Activated naive CD4-positive, alpha-beta T cell treated with anti-CD3 and anti-CD28 coated beads, Interleukin-2, amount 50 U/mL, for 72 hours (primary cell): ENCODE measurements at places on chromosomes 16 and 17.

GRCh38 chr17:28118362-28118761 lies 75.9 kb downstream of the NLK start:
- DNase-seq = no peak

DNA sequence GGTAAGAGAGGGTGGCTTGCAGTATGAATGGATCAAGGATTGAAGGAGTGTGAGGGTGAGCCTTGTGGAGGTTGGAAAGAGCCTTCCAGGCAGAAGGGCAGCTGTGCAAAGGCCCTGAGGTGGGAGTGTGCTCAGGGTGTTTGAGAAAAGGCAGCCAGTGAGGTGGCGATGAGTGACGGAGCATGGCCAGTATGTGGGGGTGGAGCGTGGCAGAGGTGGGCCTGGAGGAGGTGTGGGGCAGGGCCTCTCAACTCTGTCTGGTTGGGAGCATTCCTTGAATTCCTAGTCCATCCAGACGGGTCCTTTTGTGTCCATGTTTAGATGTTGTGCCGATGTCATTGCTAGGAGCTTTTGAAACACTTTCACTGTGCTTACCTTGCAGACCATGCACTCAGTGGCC lies 51.3 kb downstream of the EPN2 start:
- no peak for DNase-seq

- DNase-seq = no peak
Measured at GRCh38 chr17:44840936-44841335, 6.7 kb upstream of the HIGD1B start.

DNA sequence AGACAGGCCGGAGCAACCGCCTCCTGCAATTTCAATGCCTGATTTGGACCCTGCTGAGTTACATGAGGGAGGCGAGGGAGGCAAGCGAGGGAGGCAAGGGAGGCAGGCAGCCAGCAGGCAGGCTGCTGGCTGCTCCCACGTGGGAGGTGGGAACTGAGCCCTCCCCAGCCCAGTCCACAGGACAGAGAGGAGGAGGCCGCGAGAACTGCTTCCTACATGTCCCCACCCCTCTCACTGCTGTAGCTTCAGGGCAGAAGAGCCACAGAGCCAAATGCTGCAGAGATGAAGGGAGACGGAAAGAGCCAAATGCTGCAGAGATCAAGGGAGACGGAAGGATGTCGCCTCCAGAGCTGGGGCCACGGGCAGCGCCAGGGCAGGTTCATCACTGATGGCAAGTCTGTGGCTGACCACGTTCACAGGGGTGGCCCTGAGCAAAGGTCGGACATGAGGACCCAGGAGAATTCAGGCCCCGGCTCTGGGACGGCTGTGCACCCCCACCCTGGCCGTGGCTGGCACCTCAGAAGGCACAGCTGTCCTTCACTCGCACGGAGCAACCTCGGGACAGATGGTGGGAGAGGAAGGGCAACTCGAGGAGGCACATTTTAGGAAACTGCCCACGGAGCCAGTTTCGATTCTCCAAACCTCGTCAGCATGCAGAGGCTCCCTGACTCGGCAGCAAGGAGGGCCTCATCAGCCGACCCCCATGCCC lies 21.5 kb downstream of the RPH3AL start:
- DNase-seq = no peak

- DNase-seq = no peak
Measured at GRCh38 chr17:81502471-81503017, 10.1 kb downstream of the ACTG1 start.

- no peak for DNase-seq
Measured at GRCh38 chr16:53743149-53743566, 39.2 kb downstream of the FTO start.

- DNase-seq = no peak
Measured at GRCh38 chr17:80212962-80213642, 7.0 kb downstream of the SGSH start.

DNA sequence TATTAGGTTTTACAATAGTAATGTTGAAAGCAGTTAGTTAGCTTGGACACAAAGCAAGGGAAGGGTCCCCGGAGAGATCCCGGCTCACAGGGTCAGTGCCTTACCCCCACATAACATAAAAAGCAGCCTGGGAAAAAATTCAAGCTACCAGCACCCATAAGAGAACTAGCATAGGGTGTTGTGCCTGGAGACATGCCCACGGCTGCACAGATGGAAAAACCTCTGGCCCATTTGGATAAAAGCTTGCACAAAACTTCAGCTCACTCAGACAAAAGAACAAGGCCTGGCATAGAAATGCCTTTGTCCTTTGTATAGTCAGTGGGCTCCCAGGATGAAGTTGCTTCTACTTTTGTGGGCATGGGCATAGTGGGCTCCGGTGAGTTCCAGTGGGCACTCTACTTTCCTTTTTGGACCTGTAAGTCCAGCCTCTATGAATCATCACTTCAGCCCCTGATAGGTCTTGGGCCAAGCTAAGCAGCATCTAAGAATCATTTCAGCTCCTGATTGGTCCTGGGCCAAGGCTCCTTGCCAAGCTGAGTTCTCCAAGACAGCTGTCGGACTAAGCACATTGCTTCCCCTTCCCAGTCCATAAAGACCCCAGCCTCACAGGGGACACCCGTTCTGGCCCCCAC lies 1.3 kb upstream of the RDM1 start:
- no peak for DNase-seq

- DNase-seq = no peak
Measured at GRCh38 chr17:61972311-61972710, 44.5 kb upstream of the INTS2 start.

DNA sequence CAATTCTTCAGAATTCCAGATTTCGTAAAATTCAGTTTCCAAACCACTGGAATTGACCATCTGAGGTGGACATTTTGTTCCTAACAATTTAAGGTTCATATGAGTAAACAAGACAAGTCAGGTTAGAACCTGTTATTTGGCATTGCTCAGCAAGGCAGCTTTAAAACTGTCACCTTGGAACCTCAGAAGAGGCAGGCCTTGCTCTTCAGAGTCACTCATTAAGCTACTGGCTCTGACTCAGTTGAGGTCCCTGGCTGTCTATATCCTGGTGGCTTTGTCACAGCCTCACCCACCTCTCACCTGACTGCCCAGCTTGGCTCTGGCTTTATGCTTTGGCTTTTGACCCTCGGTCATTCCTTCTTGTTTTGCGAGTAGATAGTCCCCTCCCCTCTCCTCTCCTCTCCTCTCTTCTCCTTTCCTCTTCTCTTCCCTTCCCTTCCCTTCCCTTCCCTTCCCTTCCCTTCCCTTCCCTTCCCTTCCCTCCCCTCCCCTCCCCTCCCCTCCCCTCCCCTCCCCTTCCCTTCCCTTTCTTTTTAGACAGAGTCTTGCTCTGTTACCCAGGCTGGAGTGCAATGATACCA lies 238.4 kb downstream of the SHISA9 start:
- no peak for DNase-seq

DNA sequence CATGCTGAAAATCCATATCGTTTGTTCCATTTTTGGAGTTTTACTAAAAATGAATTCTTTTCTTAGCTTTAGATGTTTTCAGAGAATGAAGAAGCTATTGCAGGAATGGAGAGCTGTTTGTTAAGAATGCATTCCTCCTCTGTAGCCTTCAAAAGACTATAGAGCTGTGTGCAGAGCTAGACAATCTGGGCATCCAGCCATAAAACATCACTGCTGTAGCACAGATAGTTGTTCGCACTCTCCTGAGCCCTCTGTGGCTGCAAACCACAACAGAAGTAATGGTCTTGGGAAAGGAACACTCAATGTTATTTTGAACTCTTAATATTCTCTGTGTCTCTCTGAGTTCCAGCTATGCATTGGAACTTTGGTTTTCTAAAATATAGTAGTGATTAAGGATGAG lies 4.9 kb downstream of the TNRC6C start:
- peak; percentile 13 for DNase-seq

- no peak for DNase-seq
Measured at GRCh38 chr16:72908362-72909167, 139.4 kb downstream of the ZFHX3 start.

DNA sequence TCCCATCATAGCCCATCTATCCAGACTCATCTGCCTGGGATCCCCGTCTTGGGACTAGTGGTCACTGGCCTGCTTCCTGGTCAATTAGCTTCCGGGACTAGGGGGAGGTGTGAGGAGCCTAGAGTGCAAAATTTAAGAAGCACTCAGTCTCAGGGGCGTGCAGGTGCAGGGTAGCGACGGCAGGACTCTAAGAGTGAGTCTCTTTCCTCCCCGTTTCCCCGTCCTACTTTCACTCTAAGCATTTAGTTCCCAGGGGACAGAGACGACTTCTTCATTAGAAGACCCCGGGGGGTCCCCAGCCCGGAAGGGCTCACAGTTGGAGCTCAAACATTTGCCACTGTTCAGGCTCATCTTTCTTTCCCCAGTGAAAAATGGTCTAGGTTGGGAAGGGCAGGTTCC lies 677 bp upstream of the ZNHIT3 start:
- DNase-seq = no peak

DNA sequence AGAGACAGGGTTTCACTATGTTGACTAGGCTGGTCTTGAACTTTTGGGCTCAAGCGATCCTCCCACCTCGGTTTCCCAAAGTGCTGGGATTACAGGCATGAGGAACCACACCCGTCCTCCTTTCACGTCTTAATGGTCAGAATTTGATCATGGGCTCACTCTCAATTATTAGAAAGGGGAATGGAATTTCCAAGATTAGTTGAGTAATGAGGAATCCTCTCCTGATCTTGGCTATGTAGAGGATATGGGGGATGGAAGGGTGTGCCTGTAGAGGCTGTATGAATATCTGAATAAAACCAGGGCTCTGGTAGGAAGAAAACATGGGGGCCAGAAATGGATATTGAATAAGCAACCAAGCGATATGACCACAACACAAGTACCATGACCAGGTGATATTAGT lies 25.9 kb upstream of the SMURF2 start:
- DNase-seq = no peak

DNA sequence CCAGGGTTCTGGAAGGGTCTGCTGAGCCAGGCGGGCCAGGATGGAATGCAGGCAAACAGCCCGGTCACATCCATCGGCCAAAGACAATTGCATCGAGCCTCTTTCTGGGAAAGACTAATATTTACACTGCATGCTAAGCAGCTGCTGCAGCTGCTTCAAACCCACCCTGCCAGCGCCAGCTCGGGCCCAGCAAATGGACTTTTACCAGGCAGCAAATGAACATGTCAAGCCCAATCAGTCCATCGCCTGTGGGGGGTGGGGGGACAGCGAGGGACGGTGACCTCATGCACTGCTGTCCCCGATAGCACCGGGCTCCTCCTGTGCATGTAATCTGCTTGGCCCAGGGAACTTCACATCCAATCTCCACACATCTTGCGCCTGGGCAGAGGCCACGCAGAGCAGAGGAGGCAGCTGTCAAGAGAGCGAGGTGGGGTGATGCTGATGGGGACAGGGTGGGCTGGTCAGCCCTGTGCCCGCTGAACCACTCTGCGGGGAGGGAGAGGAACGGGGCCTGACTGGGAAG lies 39.4 kb upstream of the CDH5 start:
- DNase-seq = no peak

DNA sequence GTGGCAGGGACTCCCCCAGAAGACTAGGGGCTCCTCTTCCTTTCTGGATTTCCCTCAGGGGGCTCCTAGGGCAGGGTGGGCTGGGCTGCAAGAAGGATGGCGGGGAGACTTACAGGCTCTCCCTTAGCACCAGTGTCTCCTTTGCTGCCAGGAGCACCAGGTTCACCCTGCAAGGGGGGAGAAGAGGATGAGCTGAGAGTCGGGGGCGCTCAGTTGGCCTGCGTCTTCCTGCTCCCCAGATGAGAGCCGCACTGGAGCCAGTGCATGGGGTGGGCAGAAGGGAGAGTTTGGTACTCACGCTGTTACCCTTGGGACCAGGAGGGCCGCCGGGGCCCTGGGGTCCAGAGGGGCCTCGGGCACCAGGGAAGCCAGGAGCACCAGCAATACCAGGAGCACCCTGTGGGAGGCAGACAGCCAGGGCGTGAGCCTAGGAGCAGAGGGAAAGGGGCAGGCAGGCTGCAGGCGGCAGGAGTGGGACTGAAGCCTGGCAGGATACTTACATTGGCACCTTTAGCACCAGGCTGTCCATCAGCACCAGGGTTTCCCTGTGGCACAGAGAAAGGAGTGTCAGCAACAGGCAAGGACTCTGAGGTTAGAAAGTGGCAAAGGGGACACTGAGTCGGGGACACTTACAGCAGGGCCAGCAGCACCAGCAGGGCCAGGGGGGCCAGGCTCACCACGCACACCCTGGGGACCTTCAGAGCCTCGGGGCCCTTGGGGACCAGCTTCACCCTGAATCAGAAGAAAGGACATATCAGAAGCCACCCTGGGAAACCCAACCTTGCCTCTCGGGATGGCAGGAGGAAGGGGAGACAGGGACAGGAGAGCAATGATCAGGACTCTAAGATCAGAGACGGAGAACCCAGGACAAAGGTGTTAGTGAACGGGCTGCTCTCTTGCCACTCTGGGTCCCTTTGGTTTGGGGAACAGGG lies 6.2 kb downstream of the COL1A1 start:
- DNase-seq = no peak

- DNase-seq = no peak
Measured at GRCh38 chr17:75899767-75900468, 3.2 kb upstream of the TRIM65 start.

GRCh38 chr17:8073627-8074484 lies 13.7 kb downstream of the ALOX12B start:
- DNase-seq = peak; percentile 90

GRCh38 chr16:84013787-84014569 lies 28.6 kb downstream of the SLC38A8 start:
- DNase-seq = peak; percentile 71

- DNase-seq = no peak
Measured at GRCh38 chr16:11159282-11159681, 96.7 kb downstream of the SOCS1 start.

DNA sequence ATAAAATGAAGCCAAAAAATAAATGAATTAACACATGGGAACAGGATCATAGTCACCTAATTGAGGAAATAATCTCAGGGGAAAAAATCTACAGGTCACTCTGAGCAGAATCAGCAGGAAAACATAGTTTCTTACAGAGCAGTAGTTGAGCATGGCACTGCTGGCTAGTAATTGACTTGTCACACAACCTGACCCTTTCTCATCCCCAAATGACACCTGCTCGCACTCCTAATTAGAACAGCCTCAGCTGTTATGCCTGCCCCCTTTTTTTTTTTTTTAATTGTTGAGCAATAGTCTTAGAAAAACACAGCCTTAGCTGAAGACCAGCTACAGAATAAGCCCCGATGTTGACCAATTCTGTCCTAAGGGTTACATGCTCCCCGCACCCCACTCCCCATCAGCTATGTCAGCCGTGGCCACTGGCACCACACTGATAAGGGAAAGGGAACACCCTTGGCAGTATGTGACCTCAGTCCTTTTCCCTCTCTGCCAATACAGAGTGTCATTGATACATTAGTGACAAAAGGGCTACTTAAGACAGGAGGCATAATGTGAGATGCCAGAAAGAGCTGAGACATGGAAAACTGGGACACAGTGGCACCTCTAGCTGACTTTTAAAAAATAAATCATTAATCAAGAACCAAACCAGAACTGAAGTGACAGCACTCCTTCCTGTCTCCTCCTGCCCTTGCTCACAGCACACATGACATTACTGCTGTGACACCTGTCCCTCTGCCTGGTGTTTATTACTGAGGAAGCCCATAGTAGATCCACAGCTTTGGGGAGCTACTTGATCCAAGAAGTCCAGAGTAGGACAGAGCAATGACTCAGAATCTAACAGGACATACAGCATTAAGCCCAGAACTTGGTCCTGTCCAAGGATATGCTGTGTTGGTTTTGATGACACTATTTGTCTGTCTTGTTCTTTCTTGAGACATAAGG lies 41.7 kb downstream of the WDR59 start:
- DNase-seq = no peak

- DNase-seq = no peak
Measured at GRCh38 chr17:15888436-15888835, 56.5 kb upstream of the ADORA2B start.
